ENCODE measurements at places on chromosomes 2 and 18.
A peak's percentile ranks its signal among the peaks of the same experiment; 100 is the strongest.

DNA sequence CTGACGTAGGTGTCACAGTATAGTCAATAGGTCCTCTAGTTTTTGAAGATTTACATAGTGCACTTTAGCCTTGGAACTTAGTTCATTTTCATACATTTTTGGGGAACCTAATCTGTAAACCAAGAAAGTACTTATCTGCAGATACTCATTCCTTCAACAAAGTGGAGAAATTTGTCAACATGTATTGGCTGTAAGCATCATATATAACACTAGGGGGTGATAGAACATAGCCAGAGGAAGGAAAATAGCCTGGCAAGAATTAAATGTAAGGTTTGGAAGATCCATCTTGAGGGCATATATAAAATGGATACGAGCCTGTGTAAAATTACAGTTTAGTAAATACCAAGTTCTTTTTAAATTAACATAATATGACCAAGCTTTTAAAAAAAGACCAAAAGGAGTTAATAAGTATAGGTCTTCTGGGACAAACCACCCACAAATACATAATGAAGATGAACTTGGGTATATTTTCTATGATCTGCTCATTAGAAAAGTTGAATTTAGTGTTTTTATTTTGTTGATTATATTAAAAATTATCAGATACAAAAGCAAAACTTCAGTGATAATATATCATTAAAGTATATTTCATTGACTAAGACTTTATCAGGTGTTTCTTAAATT lies 18.2 kb downstream of the RPL37A start:
- DNase-seq: no peak

DNA sequence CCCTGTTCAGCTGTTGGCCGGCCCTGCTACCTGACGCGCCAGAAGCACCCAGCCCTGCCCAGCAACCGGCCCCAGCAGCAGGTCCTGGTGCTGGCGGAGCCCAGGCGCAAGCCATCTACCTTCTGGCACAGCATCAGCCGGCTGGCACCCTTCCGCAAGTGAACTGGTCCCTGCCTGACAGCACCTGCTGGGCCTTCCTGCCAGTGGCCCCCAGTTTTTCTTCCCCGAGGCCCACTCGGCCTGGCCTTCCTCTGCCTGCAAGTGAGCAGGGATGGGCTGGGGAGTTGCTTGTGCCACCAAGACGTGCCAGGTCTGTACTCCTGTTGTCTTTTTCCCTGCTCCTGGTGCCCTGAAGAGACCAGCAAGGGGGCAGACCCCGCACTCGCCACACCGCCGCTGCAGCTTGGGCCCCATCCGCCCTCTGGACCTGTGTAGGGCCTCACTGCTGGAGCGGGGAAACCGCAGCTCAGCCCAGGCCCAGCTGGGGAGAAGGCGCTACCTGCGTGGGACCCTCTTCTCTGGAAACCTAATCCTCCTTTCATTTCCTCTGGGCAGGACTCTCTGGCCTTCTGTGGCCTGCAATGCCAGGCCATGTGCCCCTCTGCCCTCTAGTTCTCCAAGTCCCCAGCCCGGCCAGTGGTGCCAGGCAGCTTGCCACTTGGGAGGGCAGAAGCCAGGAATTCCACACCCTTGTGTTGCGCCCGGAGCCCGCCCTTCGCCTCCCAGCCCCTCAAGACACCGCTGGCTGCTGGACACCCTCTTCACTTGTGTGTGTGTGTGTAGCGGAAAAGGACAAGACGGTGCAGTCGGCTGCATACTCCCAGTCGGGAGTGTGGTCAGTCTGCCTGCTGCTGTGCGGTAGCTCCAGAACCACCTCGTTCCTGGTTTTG lies 47.0 kb downstream of the FAM168B start:
- DNase-seq: no peak

- DNase-seq: peak; percentile 47
Observed at GRCh38 chr2:201909961-201910361, 103.6 kb downstream of the CDK15 start.

- DNase-seq: no peak
Observed at GRCh38 chr2:201137505-201138400, 21.8 kb downstream of the CFLAR start.

- DNase-seq: no peak
Observed at GRCh38 chr2:60028849-60029565, 524.4 kb downstream of the BCL11A start.

DNA sequence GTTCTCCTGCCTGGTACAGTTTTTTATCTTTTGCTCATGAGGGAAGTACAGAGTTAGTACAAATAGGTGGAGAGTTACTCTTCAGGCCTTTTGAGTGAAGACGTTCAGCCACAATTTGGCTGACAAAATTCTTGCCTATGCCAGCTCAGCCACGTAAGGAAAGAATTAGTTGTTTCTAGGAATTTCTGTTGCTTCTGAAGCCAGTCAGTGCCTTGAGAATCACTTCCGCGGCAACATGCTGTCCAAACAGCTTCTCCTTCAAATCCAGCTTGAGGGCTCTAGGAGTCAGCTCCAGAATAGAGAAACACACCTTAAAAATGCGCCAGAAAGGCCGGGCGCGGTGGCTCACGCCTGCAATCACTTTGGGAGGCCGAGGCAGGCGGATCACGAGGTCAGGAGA lies 27.5 kb downstream of the M1AP start:
- DNase-seq: no peak

- no peak for DNase-seq
Observed at GRCh38 chr2:170017860-170018532, 160.0 kb upstream of the MYO3B start.

DNA sequence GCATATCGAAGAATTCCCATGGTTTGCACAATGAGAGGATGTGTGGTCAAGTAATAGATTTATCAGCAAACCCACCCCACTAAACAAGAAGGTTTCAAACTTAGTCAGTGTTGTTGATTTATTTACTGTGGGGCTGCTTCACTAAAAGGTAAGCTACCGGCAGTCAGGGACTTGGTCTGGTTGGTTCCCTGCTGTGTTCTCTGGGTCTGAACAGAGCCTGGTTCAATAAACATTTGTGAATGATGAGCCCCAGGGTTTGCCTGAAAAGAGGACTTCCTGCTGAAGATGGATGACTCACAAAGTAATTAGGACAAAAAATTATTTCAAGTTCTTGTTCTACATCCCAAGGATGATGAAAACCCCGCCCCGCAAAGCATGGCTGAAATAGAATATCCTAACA lies 108.3 kb downstream of the SPP2 start:
- DNase-seq: no peak

DNA sequence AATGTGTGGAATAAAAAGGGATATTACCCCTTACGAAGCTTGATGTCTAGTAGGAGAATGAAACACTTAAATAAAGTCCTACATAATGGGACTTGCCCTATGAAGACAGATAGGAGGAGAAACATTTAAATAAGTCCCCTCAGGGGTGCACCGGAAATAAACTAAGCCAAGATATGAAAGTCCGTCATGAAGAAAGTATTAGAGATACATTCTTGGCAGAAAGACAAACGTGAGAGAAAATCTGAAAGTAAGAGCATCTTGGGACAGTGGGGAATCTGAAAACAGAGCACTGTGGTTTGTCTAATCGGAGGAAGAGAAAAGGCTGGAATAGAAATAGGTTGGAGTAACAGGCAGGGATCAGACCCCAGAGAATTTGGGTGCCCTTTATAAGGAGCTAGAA lies 516.9 kb upstream of the DSEL start:
- no peak for DNase-seq

DNA sequence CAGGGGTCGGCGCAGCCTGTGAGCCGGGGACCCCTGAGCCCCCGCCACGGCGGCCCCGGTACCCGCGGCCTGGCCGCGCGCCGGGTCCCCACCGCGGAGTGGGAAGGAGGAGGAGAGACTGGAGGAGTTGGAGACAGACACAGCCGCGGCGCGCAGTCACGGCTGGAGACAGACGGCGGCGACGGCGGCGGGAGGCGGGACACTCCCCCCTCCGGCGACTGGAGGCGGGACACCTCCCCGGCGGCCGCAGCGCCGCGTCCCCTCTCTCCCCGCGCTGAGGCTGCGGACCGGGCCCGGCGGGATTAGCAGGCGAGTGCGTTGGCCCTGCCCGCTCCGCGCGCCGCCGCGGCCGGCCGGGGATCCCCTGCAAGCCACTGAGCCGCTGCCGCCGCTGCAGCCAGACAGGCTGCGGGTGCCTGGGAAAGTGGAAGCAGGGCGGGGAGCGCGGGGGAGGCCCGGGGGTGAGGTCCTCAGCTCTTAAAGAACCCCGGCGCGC lies 1.0 kb upstream of the LDLRAD4 start:
- peak; percentile 81 for DNase-seq

DNA sequence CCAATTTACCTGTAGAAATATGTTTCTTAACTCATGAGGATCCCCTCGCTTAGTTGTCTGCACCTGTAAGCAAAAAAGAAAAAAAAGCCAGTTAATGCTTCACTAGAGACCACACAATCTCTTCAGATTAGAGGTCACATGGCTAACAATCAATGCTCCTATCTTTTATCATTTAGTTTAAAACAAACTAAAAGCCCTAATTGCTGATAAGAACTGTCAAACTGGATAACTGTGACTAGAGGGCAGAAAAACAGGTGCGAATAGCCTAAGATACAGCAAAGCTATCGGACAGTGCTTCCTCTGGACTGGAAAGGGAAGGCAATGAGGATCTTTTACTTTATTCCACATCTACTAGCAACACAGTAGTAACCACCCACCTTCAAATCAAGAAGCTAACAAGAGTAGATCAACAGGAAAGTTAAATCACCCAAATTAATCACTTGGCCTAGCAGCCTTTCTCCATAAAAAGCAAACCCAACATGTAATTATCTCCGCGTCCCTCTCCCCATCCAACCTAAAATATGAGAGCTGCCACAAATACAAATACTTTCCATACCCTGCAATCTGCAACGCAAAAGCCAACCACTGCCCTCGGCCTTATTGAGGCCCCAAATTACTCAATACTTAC lies 734 bp downstream of the SLC25A12 start:
- DNase-seq: no peak

DNA sequence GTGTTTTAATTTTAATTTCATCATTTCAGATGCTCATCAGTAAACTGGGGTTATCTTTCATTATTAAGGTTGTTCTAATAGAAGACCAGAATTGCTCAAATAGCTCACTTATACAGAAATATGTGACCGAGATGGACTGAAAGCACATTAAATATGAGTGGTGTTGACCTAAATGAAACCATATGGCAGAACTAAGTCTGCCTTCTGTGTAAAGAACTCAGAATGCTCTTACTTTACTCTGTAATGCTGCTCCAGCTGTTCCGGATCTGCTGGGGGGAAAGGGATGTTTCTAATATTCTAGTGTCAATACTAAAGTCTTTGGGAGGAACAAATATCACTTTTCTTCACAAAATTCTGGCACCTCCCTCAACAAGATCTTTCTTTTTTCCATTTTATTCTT lies 131.0 kb downstream of the DPP4 start:
- DNase-seq: no peak

- DNase-seq: no peak
Observed at GRCh38 chr2:79373358-79374130, 139.3 kb upstream of the CTNNA2 start.

- DNase-seq: no peak
Observed at GRCh38 chr2:10794876-10795275, 17.7 kb downstream of the PDIA6 start.

- DNase-seq: no peak
Observed at GRCh38 chr2:166996465-166996864, 108.2 kb downstream of the XIRP2 start.

Measured in left hindlimb (tissue), 1 donor.